ENCODE measurements at places on chromosomes 13 and 19.

- no peak for DNase-seq
Measured at GRCh38 chr19:29098863-29099481, 114.0 kb downstream of the UQCRFS1 start.

DNA sequence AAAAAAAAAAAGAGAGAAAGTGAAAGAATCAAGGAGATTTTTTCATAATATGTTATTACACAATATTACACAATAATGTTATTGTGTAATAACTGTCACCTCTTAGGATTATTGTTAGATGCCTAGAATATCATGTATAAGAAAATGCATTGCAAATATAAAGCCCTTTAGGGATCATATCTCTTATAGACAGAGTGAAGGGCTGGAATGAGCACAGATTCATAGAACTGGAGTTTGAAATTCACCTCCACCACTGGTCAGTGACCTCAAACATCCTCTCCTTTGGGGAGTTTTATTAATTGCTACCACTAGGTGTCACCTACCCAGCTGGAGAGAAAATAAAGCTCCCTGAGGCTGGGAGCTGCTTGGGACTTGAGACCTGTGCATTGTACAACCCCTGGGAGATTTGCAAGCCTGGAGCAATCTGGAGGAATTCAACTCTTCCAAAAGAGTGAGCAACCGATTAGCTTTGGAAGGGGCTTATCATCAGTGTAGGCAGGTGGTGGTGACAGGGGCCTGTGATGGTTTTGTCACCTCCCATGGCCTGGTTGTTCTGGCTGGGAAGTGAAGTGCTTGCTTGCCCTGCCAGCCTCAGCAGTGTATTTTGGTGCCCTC lies 30.3 kb upstream of the FRY start:
- peak; percentile 59 for DNase-seq

- DNase-seq: no peak
Measured at GRCh38 chr13:46058268-46058667, 5.7 kb upstream of the ZC3H13 start.

DNA sequence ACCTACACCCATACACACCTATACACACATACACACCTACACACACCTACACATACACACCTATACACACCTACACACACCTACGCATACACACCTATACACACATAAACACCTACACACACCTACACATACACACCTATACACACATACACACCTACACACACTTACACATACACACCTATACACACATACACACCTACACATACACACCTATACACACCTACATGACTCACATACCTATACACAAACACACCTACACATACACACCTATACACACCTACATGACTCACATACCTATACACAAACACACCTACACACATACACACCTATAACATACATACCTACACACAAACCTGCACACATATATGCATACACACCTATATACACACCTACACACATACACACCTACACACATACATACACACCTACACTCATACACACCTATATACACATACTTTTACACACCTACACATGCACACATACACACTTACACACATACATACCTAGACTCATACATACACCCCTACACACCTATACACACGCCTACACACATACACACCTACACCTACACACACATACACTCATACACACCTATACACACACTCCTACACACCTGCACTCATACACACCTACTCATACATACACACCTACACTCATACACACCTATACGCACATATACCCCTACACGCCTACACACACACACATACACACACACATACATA lies 286.7 kb upstream of the MAB21L1 start:
- DNase-seq: no peak

GRCh38 chr13:111382411-111382810 lies 62.0 kb downstream of the TEX29 start:
- no peak for DNase-seq

DNA sequence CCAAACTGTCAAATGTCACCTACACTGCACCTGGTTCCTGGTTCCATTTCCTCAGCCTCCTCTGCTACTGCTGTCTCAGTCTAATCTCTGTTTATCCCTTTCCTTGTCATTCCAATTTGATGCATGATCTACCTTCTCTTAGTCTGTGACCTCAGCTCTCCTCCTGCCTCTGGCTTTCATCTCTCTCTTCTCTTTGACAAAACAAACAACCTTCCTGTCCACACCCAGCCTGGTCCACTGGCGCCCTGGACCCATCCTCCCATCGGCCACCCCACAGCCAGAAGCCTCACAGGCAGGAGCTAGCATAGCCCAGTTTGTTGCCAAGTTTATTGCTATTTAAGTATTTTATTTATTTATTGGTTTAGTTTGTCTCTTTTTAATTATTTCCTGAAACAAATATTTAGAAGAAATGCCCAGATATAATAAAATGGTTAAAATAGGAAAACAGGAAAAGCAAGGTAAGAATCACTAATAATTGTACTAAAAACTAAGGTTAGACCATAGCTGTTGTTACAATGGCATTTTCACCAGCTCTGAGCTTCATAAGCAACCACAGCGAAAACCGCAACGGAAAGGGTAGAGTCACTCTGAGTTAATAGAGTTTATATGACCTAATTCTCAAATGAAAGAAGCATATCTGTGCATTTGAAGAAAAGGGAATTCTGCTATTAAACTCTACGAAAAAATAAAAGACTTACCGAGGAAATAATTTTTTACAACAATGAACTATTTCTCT lies 68.6 kb downstream of the EFNB2 start:
- no peak for DNase-seq

DNA sequence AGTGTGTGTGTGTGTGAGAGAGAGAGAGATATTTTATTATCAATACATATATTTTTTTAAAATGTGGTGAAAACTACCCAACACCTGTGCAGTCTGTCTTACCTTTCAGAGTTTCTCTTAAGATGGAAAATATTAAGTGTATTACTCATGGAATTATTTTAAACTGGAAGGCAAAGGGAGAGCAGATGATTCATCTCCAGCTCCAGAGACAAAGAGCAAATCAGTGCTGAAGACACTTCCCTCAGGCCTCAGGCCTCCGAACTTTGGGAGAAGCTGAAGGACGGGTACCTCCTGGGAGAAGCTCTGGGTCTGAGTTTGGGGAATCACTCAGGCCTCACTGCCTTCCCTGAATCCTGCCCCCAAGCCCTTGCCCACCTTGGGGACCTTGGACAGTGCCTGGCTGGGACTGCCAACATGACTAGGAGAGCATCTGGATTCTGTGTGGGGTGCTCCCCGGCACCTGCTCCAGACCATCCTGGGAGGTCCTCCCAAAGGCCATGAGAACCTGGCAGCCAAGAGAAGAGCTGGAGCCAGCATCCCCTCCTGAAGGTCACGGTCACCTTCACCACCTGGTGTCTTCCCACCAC lies 170.4 kb upstream of the UBL3 start:
- no peak for DNase-seq

DNA sequence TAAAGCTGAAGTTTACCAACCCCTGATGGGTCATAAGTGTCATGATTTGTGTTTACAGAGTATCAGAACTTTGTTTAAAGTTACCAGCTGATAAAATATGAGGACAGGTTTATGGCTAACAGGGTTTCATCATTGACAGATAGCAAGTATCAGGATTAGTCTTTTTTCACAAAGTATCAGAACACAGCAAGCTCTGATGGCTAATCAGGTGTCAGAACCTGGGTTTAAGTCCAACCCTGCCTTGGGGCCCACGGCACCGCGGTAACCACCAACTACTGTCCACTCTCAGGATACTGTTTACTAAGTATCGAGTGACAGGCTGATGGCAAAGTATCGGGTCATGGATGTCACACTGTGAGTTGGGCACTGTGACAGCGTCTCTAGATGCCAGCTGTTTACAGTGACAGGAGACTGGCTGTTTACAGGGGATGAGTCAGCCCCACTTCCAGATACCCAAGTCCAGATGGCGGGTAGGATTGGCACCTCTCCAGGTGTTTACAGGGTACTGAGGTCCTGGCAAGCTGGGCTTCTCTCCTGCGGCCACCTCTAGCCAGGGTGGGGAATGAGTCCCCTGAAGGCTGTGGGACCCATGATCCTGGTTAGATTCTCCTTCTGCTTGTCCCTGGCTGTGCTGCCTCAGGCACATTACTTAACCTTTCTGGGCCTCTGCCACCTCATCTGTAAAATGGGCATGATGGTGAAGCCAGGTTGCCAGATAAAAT lies 21.8 kb downstream of the ARRDC2 start:
- DNase-seq: peak; percentile 68

DNA sequence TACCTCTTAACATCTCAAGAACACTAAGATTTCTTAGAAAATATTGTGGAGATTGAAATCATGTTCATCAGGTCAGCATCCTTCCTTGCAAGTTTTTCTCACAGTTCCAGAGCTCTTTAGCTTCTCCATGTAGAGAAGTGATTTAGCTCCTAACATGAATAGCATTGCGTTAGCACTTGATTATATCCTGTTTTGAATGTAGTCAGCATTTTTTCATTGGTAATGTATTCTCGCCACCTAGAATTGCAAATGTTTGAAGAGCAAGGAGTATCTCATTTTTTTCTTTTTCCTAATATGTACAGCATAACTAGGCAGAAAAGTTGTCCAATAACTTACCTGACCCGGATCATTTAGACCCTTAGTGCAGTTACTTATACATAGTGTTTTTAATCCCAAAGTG lies 6.6 kb downstream of the ZNF470 start:
- no peak for DNase-seq

DNA sequence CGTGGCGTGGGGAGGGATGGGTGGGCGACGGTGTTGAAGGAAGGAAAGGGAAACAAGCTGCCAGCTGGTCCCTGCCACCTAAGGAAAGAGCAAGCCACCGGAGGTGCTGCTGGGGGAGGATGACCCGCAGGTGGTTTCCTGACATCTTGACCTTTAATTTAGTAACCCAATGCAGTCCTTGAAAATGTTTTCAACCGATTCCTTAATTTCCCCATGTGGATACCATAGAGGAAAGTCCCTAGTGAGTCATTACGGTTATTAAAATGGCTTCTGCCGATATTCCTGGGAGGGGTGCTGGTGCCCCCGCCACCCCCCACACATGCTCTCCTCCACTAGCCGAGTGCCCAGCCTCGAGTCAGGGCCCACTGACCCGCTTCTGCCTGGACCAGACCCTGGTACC lies 6.3 kb upstream of the ANKRD10 start:
- DNase-seq: no peak

DNA sequence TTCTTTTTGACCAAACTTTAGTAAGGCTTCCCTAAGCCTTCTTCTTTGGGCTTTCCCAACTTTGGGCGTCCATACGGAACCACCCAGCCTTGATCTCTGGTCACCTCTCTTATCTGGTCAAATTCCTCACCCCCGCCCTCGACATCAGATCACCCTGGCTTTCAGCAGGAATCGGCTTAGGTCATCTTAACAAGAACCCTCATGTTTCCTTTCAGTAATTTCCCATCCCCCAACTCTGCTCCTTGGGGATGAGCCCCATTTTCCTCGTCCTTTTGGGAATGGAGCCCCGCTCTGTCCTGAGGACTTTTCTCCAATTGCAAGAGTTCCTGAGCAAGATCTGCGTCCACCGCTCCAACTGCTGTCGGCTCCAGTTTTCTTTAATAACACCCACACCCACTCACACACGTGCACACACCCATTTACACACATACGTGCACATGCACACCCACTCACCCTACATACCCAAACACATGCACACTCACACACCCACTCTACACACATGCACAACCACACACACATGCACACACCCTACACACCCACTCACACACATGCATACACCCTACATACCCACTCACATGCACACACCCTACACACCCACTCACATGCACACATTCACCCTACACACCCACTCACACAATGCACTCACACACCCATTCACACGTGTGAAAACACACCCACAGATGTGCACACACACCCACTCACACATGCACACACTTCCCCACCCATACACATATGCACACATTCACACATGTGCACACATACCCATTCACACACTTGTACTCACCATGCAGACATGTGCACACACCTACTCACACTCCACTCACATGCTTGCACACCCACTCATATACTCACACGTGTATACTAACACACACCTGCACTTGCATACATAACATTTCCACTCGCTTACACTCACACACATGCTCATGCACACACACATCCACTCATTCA lies 87.0 kb upstream of the TM9SF2 start:
- no peak for DNase-seq

- DNase-seq: no peak
Measured at GRCh38 chr19:43812688-43813087, 10.4 kb upstream of the LYPD5 start.

DNA sequence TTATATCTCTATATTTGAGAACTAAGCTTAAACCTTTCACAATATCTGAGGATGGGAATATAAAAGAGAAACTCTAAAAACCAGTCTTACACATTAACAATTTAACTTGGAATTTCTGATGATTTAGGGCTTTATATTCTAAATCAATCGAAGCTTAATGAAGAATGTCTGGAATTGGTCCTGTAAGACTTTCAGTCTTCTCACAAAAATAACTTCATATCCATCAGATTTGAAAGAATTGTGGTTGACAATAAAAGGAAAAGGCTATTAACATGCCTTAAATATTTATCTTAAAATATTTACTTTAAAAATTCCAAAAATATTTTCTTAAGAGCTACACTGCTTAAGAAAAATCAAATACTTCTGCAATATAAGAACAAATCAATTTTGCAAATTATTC lies 27.3 kb downstream of the MYCBP2 start:
- no peak for DNase-seq

DNA sequence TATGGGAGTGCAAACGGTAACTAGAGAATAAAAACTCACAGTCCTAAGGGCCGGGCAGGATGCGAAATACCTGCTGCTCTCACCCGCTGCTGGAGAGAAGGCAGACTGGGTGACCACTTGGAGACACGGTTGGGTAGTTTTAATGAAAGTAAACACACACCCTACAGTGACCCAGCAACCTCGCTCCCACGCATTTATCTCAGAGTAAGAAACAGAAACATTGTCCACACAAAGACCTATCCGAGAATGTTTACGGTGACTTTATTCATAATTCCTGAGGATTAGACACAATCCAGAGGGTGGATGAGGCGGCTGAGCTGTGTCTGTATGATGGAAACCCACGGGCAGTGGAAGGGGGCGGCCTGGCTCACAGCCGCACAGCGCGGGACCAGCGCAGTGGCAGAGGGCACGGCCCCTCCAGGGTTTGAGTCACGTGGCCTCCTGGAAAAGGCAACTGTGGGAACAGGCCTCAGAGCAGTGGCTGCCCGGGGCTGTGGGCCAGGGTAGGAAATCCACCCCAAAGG lies 73.5 kb upstream of the C13orf46 start:
- no peak for DNase-seq

- no peak for DNase-seq
Measured at GRCh38 chr13:30024125-30024865, 173.9 kb upstream of the UBL3 start.

GRCh38 chr13:93603043-93603442 lies 376.4 kb downstream of the GPC6 start:
- DNase-seq: no peak

GRCh38 chr13:42766016-42766415 lies 15.4 kb upstream of the FAM216B start:
- DNase-seq: no peak

GRCh38 chr19:640161-640558 lies 481 bp downstream of the FGF22 start:
- no peak for DNase-seq

GRCh38 chr19:4086411-4086867 lies 19.7 kb upstream of the ZBTB7A start:
- no peak for DNase-seq

Data from D341Med (cell line).